ENCODE measurements at places on chromosomes 5 and 9. TPM values are rescaled to one million over a fixed set of nuclear protein-coding genes. Genes with fewer than 3 reads are reported as not detected.

ANKRD20A1 gene
- 0.90 TPM for total RNA-seq

TMEM171 gene
- total RNA-seq: not detected

ACOT12 gene
- not detected for total RNA-seq

- no peaks in the 10 kb centered on the region for H3K27me3 ChIP-seq
- H3K27ac ChIP-seq: no peak overlapping the region
- H3K4me1 ChIP-seq: no peaks in the 10 kb centered on the region
- DNase-seq: no peak
Measured at GRCh38 chr9:134434894-134435506, 108.7 kb downstream of the RXRA start.

- peak overlapping the region; percentile 79 for H3K4me3 ChIP-seq
- H3K27me3 ChIP-seq: peaks cover 3% of the 10 kb centered on the region
- peak; percentile 46 for DNase-seq
- peaks cover 68% of the 10 kb centered on the region for H3K4me1 ChIP-seq
- H3K27ac ChIP-seq: peak overlapping the region; percentile 85
- H3K36me3 ChIP-seq: peaks cover 5% of the 10 kb centered on the region
Measured at GRCh38 chr5:75050415-75050814, 1.9 kb downstream of the GCNT4 start.

- H3K36me3 ChIP-seq: no peaks in the 10 kb centered on the region
- H3K4me1 ChIP-seq: peaks cover 9% of the 10 kb centered on the region
- no peak for DNase-seq
- H3K27me3 ChIP-seq: peaks cover 14% of the 10 kb centered on the region
Measured at GRCh38 chr5:175548626-175549311, 70.4 kb downstream of the SFXN1 start.
